Tibial nerve (tissue), 4 donors: ENCODE measurements at places on chromosomes 1 and 21.
A peak's percentile ranks its signal among the peaks of the same experiment; 100 is the strongest.

DNA sequence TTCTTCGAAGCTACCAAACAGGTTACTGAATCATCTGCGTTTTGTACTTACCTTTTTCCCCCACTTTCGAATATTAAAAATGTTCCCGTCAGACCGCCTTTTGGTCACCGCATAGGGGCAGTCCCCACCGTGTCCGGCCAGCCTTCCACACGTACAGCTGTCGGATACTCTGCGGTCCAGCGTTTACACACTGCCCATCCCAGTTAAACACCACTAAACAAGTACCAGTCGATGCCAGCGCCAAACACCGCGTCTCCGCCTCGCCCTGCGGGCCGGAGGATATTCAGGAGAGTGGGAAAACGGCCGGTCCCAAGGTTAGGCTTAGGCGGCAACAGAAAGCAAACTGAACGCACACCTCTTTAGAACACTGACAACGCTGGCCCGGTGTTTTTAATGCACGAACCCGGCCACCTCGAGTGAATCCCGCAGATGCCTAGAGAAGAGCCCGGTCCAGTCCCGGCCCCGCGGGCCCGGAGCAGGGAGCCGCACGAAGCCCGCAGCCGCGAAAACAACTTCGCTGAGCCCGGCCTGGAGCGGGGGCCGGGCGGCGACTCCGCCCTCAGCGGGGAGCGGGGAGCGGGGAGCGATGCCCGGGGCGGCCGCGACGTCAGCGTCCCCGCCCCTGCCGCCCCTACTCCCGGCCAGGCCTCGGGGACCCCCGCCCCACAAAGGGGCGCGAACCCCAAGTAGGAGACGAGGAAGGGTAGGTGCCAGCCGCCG, 730 bp upstream of the PHF13 start:
- DNase-seq: peak; percentile 44

GRCh38 chr1:4977701-4978100, 323.3 kb downstream of the AJAP1 start:
- DNase-seq: no peak

DNA sequence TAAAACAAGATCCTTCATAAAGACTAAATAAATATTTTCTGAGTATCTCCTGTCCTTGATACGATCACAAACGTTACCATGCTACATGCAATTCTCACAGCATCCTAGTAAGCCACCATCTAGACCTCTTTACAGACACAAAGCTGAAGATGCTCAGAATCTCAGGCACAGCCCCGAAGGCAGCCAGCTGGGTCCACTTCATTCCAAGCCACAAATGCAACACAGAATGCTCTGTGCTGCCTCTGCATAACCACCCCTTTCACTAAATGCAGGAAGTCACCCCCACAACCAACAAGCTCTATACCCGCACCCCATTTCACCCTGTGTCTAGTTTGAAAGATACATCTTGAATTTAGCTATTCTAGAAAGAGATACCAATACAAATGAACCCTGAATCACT, 12.9 kb downstream of the RCAN1 start:
- DNase-seq: no peak

DNA sequence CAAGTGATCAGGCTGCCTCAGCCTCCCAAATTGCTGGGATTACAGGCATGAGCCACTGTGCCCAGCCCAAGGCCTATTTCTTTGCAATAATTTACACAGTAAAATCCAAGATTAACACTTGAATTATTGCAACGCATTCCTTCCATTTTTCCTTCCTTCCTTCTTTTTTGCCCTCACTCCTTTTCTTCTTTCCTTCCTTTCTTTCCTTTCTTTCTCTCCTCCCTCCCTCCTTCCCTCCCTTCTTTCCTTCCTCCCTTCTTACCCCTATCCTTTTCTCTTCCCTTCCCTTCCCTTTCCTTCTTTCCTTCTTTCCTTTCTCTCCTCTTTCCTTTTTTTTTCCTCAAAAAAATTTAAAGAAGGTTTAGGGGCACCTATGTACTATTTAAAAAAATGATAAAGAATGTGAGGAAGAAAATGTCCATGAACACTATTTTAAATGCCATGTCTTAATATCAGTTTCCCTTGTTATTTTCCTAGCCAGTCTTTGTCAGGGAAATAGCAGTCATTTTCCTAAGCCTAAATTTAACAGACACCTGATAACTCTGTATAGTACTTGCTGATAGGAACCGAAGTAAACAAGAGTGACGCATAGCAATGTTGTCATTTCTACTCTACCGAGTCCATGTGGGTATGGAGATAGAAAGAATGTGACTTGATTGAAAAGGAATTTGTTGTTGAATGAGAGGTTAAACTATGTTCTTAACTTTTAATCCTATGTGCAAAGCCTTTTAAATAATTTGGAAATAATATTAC, 79.8 kb upstream of the HMCN1 start:
- DNase-seq: no peak

- DNase-seq: no peak
Observed at GRCh38 chr1:118254001-118254400, 69.0 kb upstream of the SPAG17 start.

DNA sequence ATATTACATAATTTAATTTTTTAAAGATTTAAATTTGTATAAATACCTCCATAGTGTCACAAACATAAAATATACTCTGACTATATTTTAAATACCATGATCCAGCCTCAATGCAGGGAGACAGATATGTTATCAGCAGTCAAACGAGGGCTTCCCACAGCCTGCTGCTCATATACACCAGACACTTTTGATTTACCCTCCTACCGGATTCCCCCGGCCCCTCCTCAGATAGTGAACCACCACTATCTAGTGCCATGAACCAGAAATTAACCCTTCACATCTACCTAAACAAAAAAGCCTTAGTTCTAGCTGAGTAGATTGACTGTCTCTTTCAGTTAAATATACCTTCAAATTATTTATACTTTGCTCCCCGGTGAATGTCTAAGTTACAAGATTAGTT, 52.4 kb upstream of the C1orf53 start:
- DNase-seq: no peak
